ENCODE measurements at places on chromosomes 13 and 19.

DNA sequence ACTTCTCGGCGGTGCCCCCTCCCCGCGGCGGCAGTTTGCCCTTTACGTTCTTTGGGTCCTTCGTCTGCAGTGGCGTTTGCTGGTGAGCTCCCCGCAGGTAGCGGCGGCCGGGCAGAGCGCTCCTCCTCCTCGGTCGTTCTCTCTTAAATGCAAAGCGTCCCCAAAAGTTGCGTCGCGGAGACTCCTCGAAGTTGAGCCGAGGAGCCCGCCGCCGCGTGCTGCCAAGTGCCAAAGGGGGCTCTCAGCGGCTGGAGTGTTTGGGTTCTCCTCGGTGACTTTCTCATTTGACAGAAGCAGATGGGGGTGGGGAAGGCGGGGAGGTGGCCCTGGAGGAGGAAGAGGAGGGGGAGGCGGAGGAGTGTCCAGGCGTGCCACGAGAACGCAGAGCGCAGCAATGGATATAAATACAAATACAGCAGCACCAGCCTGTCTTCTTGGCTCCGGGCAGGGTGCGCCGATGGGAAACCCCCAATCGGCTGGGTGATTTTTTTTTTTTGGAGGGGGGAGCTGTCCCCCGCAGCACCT lies at the start of gene SOX21:
Gene SOX21 (minus strand): TSS at position 259 of the 525 bp plus-strand sequence. CDS start 496 bp downstream, outside the sequence.
- DNase-seq: no peak

DNA sequence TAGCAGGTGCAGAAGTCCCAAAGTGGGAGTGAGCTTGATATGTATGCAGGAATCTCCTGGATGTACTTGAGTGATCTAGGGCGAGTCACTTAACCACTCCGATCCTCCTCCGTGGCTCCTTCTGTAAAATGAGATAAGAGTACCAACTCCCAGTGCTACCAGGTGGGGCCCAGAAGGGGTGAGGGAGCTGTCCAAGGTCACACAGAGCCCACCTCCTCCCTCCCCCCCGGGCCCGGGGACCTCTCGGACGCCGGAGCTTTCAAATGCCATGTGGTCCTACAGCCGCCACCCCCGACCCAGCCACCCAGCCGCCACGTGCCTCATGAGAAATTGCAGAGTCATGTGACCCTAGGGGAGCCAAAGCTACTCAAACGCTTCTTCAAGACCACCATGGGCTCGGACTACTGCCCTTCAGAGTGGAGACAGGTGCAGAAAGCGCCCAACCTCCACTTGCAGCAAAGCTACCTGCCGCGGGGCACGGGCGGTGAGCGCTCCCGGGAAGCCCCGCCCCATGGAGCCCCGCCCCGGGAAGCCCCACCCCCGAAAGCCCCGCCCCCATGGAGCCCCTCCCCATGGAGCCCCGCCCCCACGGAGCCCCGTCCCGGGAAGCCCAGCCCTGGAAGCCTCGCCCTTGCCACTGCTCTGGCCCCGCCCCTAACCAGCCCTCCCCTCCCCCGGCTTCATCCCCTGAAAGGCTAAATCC lies 10.1 kb upstream of the ZNF358 start:
- no peak for DNase-seq

GRCh38 chr13:79194272-79194671 lies 211.8 kb downstream of the RBM26 start:
- DNase-seq: peak; percentile 5

DNA sequence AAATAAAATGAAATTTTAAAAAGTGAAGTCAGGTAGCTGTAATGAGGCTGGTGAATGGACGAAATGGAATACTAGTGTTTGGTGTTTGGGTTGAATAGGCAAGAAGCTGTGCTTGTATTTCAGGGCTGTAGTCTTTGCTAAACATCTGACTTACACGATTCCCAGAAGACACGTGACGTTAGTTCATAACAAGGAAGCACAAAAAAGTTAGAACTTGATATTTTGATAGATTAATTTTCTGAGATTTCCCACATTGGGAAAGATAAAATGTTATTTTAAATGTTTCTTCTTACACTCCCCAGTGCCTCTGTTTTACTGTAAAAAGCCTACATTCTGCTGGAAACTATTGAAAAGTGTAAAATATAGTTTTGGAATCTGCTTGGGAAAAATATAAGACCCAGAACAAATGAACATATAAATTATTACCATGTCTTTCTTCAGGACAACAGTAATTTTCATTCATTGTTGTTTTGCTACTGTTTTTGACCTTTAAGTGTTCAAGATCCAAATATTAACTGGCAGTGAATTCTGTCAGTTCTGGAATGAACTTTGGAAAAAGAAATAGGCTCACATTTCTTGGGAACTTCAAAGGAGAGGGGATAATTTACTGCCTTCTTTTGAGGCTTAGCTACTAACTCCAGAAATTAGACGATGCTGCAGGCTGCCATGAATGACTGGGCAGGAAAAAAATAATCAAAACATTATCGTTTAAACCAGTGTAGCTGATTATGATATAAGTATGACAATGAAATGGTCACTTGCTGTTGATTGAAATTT lies 241.3 kb downstream of the SLITRK6 start:
- no peak for DNase-seq

- DNase-seq: no peak
Observed at GRCh38 chr19:33374236-33374714, 766 bp downstream of the CEBPG start.

- DNase-seq: no peak
Observed at GRCh38 chr13:50129081-50129705, 113.9 kb downstream of the KCNRG start.

DNA sequence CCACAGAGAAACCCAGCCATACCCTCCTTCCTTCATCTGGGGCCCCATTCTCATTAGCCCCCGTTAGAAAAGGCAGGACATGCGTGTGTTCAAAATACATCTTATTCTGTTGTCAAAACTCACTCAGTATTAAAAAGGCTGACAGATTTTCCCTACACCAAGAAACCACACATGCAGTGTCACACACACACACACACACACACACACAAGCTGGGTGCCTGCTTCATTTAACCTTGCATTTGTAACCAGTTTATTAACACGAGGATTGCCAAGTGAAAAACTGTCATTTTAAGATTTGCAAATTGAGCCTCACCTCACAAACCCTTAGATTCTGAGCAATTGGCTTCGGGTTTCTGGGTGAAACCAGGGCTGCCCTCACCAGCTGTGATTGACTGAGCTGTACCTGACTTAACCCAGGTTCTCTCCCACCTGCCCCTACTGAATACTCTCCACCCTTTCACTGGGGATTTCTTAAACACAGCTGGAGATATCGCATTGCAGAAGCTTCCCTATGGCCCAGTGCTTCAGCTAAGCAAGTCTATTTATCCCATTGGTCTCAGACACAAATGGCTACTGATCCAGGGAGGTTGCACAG lies 172.7 kb upstream of the ZNF507 start:
- no peak for DNase-seq

DNA sequence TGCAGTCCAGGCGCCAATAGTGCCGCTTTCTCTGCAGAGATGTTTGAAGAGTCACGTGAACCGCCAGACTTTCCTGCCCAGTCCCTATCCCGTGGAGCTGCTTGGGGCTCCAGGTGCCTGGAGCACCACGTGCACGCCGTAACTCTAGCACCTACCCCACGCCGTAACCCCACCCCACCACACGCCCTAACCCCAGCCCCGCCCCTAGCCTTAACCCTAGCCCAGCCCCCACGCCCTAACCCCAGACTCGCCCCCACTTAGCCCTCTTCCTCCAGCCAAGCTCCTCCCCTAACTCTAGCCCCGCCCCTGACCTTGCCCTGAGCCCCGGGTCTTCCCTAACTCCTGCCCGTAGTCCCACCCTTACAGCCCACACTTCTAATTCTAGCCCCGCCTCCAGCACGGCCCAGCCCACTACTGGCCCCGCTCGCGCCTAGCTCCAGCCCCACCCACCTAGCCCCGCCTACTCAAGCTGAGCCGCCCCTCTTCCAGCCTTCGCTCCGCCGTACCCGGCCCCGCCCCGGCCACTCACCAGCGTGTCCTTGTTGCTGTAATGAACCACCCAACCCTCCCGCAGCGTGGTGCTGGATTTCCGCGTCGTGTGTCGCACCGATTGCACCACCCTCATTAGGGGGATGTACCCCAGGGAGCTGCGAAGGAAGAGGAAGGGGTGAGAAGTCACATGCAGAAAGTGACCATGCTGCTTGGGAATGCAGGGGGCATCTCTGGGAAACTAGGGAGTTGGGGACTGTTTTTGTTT lies 19.5 kb downstream of the PRKD2 start:
- DNase-seq: no peak

DNA sequence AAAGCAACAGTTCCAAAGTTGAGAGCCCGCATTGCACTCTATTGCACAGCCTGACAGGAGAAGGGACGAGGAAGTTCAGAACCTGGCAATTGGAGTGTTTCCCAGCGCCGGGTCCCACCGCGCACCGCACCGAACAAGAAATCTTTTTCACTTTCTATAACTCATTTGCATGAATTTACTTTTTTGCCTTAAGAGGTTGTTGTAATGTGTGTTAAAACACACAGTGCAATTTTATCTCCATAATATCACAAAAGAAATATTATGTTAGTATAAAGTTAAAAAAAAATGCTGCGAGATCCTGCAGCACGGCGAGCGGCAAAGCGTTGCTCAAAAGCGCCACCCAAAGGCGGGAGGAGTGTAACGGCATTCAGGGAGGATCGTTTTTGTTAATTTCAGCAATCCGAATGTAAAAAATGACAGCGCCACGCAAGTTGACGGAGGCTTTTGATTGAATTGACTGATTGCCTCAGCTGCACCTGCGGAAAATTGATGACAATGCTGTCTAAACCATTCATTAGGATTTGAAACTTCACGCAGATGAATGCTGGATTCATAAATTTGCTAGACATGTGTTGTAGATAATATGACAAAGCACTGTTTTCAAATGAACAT lies 303.6 kb upstream of the ZNF507 start:
- DNase-seq: no peak

DNA sequence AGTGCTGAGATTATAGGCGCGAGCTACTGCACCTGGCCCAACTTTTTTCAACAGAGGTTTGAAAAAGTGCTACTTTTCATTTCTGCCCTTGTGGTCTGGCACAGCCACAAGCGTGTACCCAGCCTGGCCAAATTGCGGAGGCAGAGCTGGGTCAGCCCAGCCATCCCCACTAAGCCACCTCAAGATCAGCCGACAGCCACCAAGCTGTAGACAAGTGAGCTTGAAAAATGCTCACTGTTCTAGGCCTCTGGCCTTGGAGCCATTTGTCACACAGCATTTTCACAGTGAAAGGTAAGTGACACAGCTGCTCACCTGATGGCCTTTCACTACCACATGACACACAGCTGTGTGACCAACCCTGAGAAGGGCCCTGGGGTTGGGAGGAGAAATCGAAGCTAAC lies 27.3 kb downstream of the DNMT1 start:
- no peak for DNase-seq

GRCh38 chr13:108220041-108220440 lies 1.8 kb downstream of the ABHD13 start:
- peak; percentile 13 for DNase-seq

GRCh38 chr13:36072152-36072935 lies 58.8 kb downstream of the DCLK1 start:
- DNase-seq: no peak

GRCh38 chr13:27279506-27279905 lies 8.9 kb downstream of the RASL11A start:
- no peak for DNase-seq

DNA sequence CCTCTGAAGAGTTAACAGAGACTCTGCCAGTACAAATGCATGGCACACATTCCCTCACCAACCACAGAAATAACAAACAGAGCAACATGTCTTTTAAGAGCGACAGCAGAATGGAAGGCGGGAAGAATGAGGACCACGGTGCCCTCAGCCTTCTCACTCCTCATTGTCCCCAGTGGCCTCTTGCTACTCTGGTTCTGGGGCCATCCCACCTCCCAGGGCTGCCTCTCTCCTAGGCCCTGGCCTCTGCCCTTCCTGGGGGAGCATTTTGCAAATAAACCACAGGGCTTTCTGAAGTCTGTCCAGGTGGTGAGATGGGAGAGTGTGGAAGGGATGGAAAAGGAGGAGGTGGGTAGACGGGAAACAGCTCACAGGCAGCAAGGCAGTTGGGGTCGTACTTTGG lies 28.3 kb downstream of the CYP2B6 start:
- DNase-seq: no peak

DNA sequence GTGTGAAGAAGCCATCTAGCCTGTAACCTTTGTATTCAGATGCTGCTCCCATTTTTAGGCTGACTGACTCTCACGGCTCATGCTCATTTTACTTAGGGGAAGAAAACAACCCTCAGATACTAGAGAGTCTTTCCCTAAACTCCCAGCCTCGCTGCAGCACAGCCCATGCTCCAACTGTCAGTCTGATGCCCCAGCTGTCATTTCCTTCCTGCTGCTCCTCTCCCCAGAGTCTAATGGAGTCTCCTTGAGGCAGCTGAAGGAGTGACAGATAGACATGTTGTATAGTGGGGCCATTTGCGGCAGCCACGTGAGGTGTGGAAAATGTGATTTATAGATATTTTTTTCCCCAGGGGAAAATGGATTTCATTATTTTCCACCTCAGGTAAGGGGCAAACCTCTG lies 59.2 kb upstream of the OLFM4 start:
- DNase-seq: no peak

- DNase-seq: no peak
Observed at GRCh38 chr13:28423010-28423409, 71.9 kb downstream of the FLT1 start.

GRCh38 chr13:101248739-101249514 lies 167.4 kb downstream of the NALCN start:
- no peak for DNase-seq

DNA sequence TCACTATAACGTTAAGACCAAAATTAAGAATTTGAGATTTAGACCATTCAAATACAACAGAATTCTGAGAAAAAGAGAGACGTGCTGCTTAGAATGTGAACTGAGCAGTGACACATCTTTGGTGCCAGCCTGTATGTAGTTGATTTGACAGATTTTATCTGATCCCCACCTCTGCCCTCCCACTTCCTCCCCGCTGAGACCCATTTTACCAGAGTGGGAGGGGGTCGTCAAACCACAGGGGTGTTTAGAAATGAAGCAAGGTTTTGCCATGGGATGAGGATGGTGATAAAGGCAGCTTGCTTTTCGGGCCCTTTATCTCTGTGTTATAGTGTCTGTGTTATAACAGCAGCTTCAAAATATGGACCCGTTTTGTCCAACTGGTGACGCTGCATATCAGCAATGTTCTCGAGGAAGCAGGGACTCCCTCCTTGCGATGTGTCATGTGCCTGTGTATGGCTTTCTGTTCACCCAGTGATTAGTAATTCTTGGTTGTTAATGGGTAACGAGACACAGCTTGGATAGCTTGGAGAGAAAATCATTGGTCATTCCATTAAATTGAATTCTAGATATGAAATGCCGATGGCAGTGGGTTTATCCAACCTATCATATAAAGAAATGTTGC lies 125.0 kb downstream of the HS6ST3 start:
- no peak for DNase-seq

DNA sequence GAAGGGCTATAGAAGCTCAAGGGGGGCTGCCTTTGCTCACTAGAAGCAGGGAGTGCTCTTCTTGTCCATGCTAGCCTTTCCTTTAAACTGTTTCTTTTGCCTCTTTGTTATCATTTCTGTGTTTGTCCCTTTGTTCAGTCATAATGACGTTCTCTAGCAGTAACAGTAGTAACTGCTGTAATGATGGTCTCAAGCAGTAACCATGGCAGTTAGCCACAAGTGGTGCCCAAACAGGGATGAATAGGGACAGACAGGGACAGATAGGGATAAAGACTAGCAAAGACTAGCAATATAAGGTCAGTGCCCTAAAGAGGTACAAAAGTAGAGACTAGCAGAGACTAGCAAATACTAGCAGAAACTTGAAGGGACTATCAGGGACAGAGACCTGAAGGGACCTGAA lies 869.0 kb upstream of the PRR20A start:
- no peak for DNase-seq

- no peak for DNase-seq
Observed at GRCh38 chr13:44017756-44018309, 138.1 kb downstream of the LACC1 start.
